ENCODE measurements at places on chromosomes 3 and 15. TPM values are rescaled to one million over a fixed set of nuclear protein-coding genes. Genes with fewer than 3 reads are reported as not detected.

GRCh38 chr3:140251678-140252077 is 316.7 kb downstream of the CLSTN2 start:
- DNase-seq: no peak

GRCh38 chr3:114554731-114555130 is 260.9 kb downstream of the TIGIT start:
- no peak for DNase-seq

DNA sequence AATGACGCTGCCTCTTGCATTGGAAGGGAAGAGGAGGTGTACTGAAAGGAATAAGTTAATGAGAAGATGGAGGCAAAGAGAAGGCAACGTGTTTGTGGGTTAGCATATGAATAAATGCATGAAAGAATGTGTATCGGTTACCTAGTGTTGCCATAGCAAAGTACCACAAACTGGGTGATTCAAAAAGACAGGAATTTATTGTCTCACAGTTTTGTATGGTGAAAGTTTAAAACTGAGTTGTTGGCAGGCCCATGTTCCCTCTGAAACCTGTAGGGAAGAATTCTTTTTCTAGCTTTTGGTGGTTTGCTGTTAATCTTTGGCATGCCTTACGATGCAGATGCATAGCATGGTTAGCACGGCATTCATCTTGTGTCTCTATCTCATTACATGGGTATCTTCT is 729.9 kb downstream of the MECOM start:
- no peak for DNase-seq

DNA sequence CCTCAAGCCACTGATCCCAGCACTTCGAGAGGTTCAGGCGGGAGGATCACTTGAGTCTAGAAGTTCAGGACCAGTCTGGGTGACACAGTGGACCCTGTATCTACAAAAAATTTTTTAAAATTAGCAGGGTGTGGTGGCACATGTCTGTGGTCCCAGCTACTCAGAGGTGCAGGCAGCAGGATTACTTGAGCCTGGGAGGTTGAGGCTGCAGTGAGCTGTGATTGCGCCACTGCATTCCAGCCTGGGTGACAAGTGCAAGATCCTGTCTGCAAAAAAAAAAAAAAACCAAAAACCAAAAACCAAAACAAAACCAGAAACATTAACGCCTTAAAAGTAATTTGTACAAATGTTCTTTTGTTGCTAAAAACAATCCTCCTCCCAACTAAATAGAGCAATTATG is 27.9 kb upstream of the SLC12A8 start:
- DNase-seq: no peak

- DNase-seq: no peak
These were observed 39.6 kb downstream of the TMOD3 start for GRCh38 chr15:51869060-51869421.

NRROS gene
- total RNA-seq: 5.1 TPM

FOXL2NB gene
- 5.1 TPM for total RNA-seq

FAM81A gene
- 2.4 TPM for total RNA-seq

All from WTC11 (cell line).